ENCODE measurements at places on chromosomes 16 and 17.

GRCh38 chr16:57786632-57787518 is 15.4 kb downstream of the KIFC3 start:
- no peak for DNase-seq

GRCh38 chr16:50303605-50304466 is 37.5 kb downstream of the ADCY7 start:
- DNase-seq = no peak

DNA sequence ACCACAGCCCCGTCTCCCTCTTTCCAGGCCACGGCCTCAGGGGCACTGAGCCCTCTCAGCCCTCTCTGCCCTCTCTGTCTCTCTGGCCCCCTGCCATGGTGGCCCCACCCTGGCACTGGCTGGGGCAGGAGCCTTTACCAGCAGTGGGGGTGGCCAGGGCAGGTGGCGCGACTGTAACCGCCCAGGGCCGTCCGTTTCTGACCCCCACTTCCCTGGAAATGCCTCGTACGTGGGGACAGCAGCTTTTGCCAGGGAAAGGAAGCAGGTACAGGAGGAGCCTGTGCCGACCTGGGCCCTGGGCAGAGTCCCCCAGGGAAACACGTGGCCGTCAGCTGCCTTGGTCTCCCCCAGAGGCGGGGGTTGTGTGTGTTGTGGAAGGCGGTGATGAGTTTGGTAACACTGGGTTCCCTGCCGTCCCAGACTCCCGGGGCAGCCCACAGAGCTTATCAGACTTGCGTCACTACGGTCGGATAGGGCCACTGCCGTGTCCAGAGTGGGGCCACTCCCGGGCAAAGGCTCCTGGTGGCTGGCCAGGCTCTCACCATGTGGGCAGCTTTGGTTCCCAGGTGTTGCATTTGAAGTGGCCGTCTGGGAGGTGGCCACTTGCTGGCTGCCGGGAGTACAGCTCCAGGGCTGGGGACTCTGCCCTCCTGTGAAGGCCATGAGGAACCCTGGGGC is 249.3 kb upstream of the CIBAR2 start:
- no peak for DNase-seq

DNA sequence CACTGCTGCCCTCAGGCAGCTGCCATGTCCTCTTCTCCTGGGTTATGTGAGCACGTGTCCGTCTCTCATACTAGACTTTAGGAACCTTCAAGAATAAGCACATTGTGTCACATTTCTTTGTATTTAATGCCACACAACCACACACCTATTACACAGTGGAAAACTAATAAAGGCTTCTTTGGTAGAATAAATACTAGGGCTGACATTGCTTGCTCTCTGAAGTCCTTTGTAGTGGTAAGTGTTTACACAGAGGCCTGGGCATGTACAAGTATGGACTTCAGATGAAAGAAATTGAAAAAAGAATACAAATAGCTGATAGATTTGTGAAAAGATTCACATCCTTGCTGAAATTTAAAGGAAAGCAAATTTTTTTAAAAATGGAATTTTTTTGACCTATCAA is 188.1 kb upstream of the CCL2 start:
- no peak for DNase-seq

DNA sequence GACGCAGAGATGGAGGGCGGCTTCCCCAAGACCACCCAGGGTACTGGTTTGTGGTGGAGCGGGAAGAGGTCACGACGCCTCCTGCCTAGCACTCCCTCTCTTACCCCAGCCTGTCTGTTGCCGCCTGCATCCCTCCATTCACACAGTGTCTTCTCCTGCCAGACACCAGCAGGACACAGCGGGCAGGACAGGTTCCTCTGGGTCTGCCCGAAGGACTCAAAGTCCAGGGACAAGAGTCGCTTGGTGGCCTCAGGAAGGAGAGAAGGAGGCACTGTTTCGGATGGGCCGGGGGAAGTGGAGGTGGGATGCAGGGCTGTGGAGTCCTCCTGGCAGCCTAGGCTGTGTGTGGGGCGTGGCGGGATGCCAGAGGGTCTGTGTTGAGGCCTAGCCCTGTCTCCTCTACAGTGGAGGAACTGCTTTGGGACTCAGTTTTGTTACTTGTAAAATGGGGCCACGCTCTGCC is 19.6 kb upstream of the TNS4 start:
- DNase-seq = no peak

DNA sequence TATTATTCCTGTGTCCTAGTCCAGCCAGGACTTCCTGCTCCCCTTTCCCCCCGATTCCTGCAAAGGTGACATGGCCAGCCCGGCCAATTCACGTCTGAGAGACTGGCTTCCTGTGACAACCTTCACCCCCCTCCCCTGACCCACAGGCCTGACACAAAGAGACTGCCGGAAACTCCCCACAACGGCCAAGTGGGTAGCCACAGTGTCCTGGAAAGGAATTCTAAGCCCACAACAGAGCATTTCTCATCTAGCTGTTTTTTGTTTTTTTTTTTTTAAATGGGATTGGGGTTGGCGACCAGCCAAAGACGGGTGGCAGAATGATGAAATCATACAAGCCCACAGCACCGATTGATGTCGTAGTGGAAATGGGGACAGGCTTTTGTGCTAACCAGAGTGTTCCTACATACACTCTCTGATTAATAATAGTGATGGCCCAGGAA is 2.8 kb upstream of the XAF1 start:
- DNase-seq = peak; percentile 60

GRCh38 chr17:40355123-40355803 is 9.3 kb downstream of the GJD3 start:
- DNase-seq = peak; percentile 85

- DNase-seq = no peak
Measured at GRCh38 chr16:78216166-78216745, 116.8 kb downstream of the WWOX start.

- DNase-seq = no peak
Measured at GRCh38 chr17:82645516-82645915, 2.7 kb downstream of the WDR45B start.

- no peak for DNase-seq
Measured at GRCh38 chr17:20995164-20995872, 47.5 kb downstream of the USP22 start.

DNA sequence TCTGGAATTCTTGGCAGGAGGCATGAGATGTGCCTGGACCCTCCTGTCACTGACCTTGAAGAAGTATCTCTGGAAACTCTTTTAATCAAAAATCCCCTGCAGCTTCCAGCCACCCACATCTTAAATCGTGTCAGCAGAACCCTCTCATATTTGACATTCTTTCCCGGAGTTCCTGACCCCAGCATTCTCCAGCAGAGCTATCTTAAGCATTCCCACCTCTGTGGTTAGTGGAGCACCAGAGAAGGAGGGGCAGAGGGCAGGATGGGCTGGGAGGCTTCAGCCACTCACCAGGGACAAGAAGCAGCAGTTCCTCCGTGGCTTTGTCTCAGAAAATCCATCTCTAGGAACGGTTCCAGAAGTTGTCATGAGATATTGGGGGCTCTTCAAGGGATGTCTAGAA is 149.9 kb downstream of the RGS9 start:
- DNase-seq = no peak

GRCh38 chr17:10144982-10145381 is 53.4 kb downstream of the GAS7 start:
- no peak for DNase-seq

DNA sequence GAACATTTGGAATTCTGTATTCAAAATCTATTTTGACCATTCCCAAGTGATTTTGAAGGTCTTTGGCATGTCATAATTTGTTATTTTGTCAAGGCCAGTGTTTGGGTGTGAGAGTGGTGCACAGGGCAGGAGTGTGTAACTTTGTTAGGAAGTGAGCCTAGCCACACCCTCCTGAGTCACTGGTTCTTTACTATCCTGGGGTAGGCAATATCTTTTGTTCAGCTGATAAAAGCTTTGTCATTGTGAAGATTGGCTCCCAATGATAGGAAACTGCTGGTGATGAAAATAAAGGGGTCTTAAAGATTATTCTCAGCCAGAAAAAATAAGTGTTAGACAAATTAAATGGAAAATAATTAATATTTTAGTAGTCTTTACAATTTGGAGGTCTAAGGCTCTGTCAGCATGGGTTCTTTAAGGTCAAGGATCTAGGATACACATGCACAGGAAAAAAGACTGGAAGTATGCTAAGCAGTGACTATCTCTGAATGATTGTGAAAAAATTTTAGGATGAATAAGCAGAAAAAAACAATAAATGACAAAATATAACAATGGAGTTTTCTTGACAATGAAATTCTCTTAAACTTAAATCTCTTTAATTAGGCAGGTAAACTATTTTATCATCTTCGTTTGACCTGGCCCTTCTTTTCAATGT is 5.1 kb downstream of the UBN1 start:
- no peak for DNase-seq

DNA sequence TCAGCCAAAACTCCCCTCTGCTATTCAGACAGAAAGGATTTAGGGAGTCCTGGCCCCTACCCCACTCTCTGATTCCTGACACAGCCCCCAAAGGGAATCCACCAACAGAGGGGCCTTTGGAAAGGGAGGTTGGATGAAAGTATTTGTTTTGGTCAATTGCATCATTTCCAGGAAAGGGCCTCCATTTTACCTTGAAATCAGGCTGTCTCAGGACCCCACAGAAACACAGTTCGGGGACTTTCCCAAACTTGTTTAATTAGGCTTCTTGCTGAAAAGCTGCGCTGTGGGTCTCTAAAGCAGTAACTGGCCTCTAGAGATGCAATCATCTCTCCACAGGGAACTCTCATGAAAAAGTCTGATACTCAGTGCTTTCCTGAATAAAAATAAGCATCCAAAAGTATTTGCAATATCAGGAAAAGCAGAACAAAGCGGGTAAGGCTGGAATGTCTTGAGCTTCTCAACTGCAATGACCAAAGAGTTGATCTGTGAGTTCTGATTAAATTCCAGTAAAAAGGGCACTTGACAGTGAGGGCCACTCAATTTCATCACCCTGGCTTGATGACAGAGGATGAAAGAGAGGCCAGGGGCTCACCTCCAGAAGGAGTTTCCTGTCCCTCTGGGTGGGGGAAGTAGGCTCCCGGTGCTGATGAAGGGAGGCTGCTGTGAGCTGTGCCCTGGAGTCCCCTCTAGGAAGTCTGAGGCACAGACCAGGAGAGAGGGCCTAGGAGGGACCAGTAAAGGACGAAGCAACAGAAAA is 36.3 kb downstream of the LYRM9 start:
- no peak for DNase-seq

GRCh38 chr16:88886420-88886844 is 20.0 kb upstream of the PABPN1L start:
- DNase-seq = no peak

- DNase-seq = no peak
Measured at GRCh38 chr16:87254296-87254695, 62.9 kb downstream of the C16orf95 start.

GRCh38 chr16:50156590-50156989 is 3.5 kb downstream of the TENT4B start:
- no peak for DNase-seq

DNA sequence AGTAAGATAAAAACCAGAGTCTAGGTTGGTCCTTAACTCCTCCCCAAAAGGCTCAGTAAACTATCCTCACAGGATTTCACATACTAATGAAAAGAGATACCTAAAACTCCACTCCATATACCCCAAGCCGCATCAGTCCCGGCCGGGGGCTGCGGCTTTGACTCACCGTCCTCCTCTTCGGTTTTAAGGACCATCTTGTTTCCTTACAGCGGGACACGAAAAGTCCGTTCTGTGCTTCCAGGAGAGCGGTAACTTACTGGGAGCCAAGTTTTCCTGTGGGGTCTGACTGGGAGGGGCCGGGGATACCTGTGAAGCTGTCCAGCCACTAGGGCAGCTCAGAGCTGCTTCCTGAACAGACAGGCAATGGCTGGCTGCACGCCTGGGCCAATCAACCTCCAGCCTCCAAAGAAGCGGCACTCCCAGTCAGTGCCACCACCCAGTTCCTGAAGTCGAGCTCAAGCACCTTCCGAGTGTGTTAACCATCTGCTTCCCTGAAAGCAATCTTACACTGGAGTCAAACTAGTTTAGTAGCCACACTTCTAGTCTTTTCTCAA is 45.5 kb downstream of the CYTH1 start:
- peak; percentile 70 for DNase-seq

- no peak for DNase-seq
Measured at GRCh38 chr16:3511286-3512180, 10.7 kb downstream of the CLUAP1 start.

DNA sequence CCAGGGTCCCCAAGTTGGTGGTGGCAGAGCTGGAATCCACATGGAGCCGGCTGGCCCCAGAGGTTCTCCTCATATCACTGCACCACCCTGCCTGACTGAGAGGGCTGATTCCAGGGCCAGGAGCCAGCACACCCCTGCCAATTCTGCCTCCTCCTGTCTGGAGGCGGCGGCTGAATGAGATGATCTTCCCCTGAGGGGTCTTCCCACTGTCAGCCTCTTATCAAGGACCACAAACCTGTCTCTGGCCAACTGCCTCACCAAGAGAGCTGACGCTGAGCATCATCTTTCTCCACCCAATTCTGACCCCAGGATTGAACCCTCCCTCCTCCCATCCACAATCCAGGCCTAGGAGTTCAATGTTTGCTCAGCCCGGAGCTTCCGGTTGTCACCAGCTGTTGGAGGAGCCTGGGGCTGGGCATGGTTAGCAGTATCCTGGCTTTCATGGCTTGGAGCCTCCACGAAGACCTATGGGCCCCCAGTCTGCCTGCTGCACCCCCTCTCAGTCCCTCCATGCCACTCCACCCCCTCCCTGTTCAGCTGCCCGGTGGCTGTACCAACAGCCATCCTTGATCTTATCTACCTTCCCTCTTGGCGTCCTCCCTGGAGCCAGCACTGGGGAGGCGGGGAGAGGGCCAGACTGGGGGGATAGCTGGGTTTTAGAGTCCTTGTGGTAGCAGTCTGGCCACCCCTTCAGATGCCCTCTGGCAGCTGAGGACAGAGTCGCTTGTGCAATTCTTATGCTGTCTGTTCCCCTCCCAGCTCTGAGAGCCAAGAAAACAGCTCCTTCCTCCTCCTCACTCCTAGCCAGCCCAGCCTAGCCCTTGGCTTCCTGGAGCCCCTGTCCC is 25.6 kb downstream of the ABCC3 start:
- DNase-seq = no peak

- DNase-seq = no peak
Measured at GRCh38 chr16:83300326-83300725, 507.5 kb upstream of the HSBP1 start.

DNA sequence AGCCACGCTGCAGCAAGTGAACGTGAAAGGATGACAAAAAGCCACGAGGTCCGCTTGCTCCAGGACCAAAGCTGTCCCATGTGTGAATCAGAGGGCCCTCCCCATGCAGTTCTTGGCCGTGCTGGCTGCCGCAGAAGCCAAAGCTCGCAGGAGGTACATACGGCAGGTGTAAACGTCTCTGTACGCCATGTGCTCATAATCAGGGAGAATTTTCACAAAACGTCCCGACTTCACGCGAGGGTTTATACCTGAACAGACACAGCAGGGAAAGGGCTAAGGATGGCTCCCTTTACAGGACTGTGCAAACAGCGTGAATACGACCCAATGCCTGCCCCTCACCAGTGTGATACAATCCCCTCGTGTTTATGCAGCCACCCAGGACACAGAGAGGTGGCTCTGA is 25.3 kb downstream of the FBXO31 start:
- DNase-seq = no peak

DNA sequence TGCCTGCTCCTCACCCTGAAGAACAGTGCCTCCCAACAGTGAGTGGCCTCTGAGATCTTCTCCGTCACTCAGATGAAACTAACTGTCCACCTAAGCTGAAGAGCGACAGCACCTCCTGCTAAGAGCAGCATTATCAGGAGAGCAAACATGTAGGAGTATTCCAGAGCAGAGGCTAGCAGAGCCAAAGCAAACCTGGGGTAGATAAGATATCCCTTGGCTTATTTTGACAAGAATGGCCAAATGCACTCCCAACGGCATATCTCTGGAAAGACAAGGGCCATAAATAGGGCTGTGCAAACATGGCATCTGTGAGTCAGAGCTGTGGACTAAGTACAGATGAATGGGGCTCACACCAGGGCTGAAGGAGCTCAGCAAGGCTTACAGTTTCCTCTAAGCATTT is 96.3 kb downstream of the NDEL1 start:
- no peak for DNase-seq

- DNase-seq = no peak
Measured at GRCh38 chr17:64572682-64573154, 65.9 kb downstream of the CEP95 start.
